ENCODE measurements at places on chromosomes 2 and 18.

DNA sequence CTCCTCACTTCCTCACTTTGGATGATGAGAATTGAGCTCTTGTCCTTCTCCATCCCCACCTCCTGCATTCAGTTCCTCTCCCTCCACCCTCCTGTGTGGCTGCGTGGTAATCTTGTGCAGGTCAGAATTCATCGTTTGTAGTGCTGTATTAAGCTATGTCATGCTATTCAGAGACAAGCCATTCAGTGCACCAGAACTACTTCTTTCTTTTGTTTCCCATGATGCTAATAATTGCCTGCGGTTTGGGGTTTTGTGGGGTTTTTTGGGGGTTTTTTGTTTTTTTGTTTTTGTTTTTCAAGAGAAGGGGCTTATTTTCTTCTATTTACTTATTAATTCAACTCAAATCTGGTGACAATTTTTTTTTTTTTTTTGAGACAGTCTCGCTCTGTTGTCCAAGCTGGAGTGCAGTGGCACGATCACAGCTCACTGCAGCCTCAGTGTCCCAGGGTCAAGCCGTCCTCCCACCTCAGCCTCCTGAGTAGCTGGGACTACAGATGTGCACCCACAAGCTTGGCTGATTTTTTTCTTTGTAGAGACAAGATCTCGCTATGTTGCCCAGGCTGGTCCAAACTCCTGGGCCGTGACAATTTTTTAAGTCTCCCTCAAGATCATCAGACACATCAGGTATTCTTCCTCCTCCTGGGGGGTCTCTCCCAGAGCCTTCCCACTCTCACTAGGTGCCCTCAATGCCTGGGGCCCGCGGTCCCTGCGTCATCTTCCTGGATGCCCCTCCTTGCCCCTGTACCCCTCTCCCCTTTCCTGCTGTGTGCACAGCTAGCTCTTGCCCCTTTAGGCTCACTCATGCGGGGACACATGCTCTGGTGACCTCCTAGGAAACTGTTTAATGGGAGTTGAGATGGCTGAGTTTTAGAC lies 37.8 kb downstream of the MAL start:
- peak; percentile 15 for DNase-seq

DNA sequence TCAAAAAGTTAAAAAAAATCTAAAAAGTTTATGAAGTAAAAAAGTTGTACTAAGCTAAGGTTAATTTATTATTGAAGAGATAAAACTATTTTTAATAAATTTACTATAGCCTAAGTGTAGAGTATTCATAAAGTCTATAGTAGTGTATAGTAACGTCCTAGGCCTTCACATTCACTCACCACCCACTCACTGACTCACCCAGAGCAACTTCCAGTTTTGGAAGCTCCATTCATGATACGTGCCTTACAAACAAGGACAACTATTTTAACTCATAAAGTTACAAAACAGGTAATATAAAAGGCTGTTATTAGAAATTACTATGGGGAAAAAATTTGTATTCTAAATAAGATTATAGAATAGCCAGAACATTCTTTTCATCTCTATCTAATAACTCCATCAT lies 158.9 kb upstream of the FN1 start:
- no peak for DNase-seq

DNA sequence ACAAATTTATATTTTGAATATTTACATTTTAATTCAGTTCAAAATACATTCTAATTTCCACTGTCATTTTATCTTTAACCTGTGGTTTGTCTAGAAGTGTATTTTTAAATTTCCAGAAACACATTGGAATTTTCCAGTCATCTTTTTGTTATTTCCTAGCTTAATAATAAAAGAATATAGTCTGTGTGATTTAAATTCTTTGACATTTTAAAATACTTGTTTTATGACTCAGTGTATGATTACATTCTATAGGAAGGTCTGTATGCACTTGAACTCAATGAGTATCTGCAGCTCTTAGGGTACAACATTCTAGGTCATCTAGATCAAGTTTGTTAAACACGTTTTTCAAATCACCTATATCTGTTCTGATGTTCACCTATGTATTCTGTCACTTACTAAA lies 88.3 kb upstream of the MBOAT2 start:
- no peak for DNase-seq

- no peak for DNase-seq
Measured at GRCh38 chr2:185689906-185690539, 48.6 kb upstream of the FSIP2 start.

- DNase-seq = no peak
Measured at GRCh38 chr2:19205983-19206533, 152.4 kb downstream of the OSR1 start.

DNA sequence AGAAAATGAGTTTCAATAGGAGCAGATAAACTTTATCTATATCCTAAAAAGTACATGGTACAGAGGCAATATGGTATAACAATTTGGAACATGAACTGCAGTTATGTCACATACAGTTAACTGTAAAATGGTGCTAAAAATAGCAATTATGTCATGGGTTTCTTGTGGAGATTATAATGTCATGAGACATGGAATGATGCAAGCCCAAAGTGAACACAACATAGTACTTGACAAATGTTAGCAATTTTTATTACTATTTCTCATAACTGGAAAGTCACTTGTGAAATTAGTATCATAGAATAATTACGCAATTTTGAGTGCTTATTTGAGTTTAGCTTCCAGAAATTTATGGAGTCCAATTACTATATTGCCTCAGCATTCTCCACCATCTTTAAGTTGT lies 1263.4 kb downstream of the DSC3 start:
- DNase-seq = no peak

GRCh38 chr18:31487246-31488015 lies 10.5 kb upstream of the DSG2 start:
- no peak for DNase-seq

GRCh38 chr2:71801969-71802368 lies 345.7 kb downstream of the CYP26B1 start:
- DNase-seq = no peak

- no peak for DNase-seq
Measured at GRCh38 chr2:113770929-113771328, 14.5 kb upstream of the SLC35F5 start.

GRCh38 chr2:205644018-205644417 lies 38.3 kb upstream of the NRP2 start:
- DNase-seq = no peak

GRCh38 chr2:229800997-229801754 lies 86.8 kb upstream of the DNER start:
- no peak for DNase-seq

- DNase-seq = no peak
Measured at GRCh38 chr18:5995626-5996025, 100.3 kb upstream of the TMEM200C start.

GRCh38 chr2:72892506-72893173 lies 5.4 kb downstream of the SPR start:
- no peak for DNase-seq

DNA sequence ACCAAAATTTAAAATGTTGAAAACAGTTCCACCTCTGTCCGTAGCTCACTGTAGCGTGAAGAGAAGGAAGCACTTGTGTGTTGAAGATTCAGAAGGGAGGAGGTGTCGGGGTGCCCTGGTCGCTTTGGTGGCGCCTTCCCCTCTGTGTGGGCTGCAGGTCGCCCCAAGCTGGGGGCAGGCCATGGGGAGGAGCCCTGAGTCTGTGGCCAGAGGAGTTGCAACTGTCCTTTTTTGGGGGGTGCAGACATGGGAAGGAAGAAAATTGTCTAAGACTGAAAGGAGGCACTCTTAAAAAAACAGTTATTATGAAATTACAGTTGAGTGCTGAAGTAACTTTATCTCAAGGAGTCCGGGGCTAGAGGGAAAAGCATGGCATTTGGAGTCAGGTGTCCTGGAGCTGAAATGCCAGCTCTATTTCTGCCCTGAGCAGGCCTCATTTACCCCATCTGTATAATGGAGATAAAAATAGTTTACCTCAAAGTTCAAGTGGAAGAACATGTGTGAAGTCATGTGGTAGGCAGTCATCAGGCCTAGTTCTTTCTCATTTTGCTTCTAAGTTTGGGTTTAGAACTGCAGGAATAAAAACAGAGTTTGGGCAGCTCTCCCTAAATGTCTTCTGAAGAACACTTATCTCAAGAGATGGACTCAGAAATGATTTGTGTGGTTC lies 82.1 kb downstream of the RNF144A start:
- no peak for DNase-seq

DNA sequence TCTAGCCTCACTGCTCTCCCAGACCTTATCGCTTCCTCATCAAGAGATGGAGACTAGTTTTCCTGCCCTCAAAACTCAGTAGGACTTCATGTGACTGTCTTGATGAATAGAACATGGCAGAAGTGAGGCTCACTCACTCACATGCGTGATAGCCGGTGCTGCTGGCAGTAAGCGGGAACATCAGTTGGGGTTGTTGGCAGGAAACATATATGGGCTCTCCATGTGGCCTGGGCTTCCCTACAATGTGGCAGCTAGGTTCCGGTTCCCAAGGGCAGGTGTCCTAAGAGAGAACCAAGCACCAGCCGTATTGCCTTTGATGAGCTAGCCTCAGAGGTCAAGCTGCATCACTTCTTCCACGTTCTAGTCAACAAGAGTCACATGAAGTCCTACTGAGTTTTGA lies 15.2 kb upstream of the FAHD2A start:
- no peak for DNase-seq
